ENCODE measurements at places on chromosomes 3 and 15.

GRCh38 chr15:49888734-49889133 lies 230.3 kb downstream of the ATP8B4 start:
- no peak for DNase-seq

GRCh38 chr3:16800361-16800760 lies 84.4 kb upstream of the PLCL2 start:
- DNase-seq, result no peak

- peak; percentile 52 for DNase-seq
These were observed 519 bp downstream of the ASB7 start for GRCh38 chr15:100602823-100603393.

DNA sequence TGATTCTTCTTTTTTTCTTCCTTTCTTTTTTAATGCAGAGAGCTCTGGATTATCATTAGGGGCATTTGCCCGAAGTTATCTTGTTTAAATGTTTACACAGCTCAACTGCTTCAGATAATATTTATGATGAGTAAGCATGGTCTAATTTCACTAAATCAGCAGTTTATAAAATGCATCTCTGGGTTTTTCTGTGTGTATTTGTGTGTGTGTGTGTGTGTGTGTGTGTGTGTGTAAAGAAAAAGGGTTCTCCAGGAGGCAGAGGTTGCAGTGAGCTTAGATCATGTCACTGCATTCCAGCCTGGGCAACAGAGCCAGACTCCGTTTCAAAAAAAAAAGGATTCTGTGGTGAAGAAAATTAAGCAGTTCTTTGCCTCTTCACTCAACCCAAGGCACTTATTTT lies 25.9 kb upstream of the TNFSF10 start:
- DNase-seq, result no peak

GRCh38 chr15:63968122-63968524 lies 78.2 kb downstream of the DAPK2 start:
- DNase-seq, result no peak

GRCh38 chr15:62847900-62848489 lies 194.6 kb upstream of the TPM1 start:
- no peak for DNase-seq

- no peak for DNase-seq
These were observed 205.9 kb upstream of the LINGO1 start for GRCh38 chr15:77838595-77838994.

- DNase-seq, result no peak
These were observed 40.6 kb downstream of the TPRA1 start for GRCh38 chr3:127549826-127550467.

DNA sequence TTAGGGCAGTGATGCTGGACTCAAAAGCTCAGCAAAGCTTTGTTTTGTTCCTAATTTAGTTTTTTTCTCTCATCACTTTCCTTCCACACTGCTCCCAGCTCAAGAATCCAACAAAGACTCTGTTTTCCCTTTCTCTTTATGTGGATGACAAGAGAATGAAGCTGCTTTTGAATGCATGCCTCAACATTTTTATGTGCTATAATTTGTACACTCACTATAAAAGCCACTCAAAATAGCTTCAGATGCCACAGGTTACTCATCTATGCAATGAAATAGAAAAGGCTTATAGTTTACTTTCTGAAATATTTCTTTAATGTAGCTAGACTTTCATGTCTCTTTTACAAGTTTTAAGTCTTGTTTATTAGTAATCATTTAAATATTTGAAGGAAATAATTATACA lies 714.9 kb downstream of the OTOL1 start:
- DNase-seq, result no peak

DNA sequence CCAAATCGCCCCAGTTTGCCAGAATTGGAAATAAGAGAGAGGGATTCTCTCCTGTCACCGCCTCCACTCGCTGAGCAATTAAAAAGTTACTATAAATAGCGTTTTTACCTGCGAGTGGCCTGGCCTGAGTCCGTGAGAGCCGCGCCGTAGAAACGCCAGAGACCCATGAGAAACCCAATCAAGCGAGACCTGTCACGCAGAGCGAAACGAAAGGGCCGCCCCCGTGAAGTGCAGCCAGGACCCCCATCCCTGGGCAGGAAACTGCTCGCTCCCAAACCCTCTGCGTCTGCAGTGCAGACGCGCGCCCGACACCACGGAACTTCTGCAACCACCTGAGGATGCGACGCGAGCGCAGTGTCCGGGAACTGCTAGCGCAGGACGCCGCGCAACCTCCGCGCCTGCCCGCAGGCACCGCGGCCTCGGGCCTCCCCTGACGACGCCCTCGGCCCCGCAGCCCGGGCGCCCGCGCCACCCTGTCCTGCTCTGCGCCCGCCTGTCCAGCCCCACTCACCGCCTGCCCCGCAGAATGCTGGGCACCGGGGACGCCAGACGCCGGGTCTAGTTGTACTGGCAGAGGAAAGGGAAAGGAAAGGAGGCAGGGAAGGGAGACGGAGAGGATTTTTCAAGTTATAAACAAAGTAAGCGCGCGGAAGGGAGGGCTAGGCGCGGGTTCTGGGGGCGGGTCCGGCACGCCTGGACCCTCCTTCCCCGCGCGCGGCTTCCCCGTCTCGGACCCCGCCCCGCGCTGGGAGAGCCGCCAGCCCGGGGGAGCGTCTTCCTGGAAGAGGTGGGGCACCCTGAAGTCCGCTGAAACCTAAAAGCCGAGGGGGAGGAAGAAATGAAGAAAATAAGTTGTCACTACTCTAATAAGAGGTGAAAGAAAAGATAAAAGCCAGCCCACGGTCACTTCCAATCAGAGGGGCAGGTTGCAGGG lies at the start of gene PLSCR4:
TSS of gene PLSCR4 (minus strand) at position 657 of the 934 bp plus-strand sequence. CDS start 29,034 bp downstream, outside the sequence.
- peak; percentile 65 for DNase-seq

- DNase-seq, result no peak
These were observed 620 bp upstream of the CMSS1 start for GRCh38 chr3:99817047-99817436.

- no peak for DNase-seq
These were observed 678.1 kb downstream of the MCTP2 start for GRCh38 chr15:94909510-94909909.

- DNase-seq, result no peak
These were observed 10.0 kb downstream of the CADM2 start for GRCh38 chr3:84968701-84969235.

GRCh38 chr3:122058294-122058693 lies 3.1 kb downstream of the CD86 start:
- no peak for DNase-seq

DNA sequence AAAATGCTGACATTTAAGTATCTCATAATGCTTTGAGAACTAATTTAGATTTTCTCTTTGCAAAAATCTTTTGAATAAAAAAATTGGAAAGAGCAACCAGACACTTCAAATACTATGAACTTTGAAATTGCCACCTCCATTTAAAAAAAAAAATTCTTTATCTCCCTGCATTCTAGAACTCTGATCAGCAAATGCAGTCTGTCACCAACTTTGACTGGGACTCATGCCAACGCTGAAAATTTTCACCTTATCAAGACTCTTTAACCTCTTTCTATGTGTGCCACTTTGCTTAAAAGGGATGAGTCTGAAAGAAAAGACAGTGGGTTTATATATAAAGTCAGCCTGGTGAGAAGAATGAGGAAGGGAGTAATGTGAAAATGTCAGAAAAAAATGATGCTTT lies 191.2 kb upstream of the ARPP21 start:
- DNase-seq, result no peak

- DNase-seq, result no peak
These were observed 54.0 kb downstream of the TIPARP start for GRCh38 chr3:156728267-156728985.

DNA sequence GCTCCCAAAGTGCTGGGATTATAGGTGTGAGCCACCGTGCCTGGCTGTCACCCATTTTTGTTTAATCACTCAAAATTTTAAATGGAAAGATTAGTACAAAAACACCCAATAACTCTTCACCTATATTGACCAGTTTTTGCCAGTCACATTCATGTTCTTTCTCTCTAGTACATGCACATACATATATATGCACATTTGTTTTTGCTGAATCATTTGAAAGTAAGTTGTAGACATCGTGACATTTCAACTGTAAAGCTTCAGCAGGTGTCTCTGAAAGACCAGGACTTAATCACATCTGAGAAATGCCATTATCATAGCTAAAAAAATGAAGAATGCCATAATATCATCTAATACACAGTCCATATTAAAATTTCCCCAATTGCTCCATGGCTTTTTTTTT lies 6.5 kb upstream of the SEMA4B start:
- DNase-seq, result no peak

DNA sequence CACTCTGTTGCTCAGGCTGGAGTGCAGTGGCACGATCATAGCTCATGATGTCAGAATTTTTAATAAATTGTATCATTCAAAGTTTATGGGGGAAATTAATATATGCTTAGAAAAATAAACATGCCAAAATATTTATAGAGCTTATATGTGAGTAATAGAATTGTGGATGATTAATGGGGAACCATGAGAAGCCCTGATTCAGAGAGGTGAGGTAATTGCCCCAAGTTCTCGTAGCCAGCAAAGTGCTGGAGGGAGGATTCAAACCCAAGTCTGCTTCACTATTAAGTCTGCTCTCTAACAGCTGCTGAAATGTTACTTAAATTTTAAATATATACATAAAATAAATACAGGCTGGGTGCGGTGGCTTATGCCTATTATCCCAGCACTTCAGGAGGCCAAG lies 26.2 kb upstream of the IGF2BP2 start:
- DNase-seq, result no peak

- DNase-seq, result no peak
These were observed 264.4 kb upstream of the NR2F2 start for GRCh38 chr15:96066126-96066525.

GRCh38 chr15:33311312-33311971 lies 675 bp downstream of the RYR3 start:
- peak; percentile 67 for DNase-seq

DNA sequence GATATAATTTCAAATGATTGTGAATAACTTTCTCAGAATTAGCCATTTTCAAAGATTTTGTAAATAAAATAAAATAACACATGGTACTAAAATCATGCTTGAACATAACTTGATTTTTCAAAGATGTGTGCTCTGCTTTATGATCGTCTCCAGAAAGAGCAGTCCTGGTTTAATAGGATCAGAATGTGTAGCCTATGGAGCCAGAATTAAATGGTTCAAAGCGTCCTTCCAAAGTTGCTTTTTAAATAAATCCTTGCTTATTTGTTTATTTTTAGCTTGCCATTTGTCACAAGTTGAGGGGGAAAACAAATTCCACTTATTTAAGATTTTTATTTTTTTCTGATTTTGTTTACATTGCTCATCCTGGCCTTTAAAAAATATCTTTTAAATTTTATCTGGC lies 123.7 kb upstream of the SPRED1 start:
- DNase-seq, result no peak

DNA sequence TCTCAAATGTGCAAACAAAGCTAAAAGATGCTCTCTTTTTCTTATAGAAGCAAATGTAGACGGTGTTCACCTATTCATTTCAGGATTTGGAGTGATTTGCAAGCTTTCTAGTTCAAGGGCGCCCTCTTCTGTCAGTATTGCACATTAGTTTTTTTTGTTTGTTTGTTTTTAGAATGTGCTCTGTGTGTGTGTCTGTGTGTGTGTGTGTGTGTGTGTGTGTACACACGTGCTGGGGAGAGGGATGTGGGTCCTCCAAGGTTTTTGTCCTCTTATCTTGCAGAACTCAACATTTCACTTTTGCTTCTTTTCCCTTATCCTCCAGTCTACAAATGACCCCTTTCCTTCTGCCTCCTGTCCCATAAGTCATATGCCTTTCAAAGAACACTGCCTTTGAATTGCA lies 23.5 kb downstream of the DNAH1 start:
- peak; percentile 91 for DNase-seq

- no peak for DNase-seq
These were observed 27.7 kb downstream of the MBNL1 start for GRCh38 chr3:152296382-152296781.

GRCh38 chr3:157520485-157521150 lies 17.4 kb upstream of the VEPH1 start:
- no peak for DNase-seq

GRCh38 chr3:196195664-196196265 lies 15.4 kb downstream of the ZDHHC19 start:
- no peak for DNase-seq

GRCh38 chr3:113219605-113220300 lies 8.4 kb downstream of the BOC start:
- DNase-seq, result no peak

DNA sequence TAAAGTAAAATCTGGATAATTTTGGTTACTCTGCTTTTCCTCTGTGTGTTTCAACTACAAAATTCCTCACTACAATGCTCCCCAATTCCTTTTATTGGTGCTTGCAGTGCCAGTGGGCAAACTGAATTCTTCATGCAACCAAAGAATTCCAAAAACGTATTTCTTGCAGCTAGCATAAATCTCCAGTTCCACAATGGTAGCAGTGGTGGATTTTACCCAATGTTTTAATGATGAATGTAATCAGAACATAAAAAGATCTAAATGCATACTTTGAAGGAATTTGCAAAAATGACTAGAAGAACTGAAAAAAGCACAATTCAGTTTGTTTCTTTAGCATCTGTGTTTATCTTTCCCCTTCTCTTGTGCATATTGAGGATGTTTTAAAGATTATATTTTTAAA lies 359.6 kb upstream of the TPRG1 start:
- DNase-seq, result no peak

GRCh38 chr3:30475038-30475808 lies 131.2 kb upstream of the TGFBR2 start:
- no peak for DNase-seq

DNA sequence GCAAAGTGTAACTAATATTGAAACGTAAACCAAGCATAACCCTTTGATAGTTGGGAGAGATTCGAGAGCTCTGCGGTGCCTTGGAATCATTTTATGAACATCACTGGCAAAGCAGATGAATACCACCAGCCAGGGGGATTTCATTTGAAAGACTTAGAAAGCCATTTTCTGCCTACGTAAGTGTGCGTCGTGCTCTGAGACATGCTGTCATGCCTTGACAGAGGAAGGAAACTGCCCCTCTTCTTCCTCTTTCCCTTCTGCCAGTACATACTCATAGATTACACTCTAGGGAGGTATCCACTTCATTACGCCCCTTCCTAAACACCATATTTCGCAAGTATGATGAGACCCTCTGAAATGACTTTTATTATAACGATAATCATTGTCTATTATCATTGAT lies 3.3 kb upstream of the MTHFS start:
- DNase-seq, result no peak

GRCh38 chr3:132594498-132594897 lies 2.6 kb upstream of the ACKR4 start:
- DNase-seq, result no peak

DNA sequence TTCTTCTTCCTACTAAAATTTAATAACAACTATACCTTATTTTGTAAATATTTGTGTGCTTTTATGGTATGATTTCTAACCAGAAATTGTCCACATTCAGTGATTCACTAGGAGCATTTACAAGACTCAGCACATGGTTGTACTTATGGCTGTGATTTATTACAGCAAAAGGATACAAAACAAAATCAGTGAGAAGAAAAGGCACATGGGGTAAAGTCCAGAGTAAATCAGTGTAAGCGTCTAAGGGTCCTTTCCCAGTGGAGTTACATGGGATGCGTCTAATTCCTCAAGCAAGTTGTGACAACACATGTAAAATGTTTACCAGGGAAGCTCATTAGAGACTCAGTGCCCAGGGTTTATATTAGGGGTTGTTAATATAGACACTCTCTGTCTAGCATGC lies 31.1 kb downstream of the RNF13 start:
- no peak for DNase-seq

All from NCI-H1417 (cell line).